Spinal cord (tissue), 10 donors: ENCODE measurements at places on chromosomes 16 and 17.

DNA sequence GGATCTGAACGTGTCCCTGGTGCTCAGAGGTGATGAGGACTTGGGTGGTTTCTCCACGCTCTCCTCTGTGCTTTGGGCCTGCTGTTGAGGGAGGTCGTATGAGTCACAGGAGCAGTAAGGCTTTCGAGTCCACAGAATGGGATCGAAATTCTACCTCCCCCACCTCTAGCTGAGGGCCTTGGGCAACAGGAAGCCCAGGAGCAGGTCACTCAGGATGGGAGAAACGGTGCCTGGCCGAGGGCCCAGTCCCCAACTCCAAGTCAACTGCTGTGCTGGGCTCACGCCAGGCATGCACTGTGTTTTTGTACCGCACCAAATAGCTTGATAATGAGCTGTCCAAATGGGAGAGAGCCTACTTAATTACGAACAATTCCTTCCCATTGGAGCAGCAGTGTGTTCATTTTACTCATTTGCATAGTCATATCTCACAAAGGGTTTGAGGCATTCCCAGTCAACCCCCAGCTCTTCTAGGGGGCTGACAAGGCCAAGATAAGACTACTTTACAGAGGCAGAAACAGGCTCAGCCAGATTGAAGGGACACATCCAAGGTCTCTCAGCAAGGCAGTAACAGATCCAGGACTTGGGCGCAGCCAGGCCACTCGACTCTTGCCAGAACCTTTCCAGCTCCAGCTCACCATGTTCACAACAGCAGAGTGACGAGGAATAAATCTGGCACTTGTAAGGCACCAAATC is 53.6 kb downstream of the WNT3 start:
- peak; percentile 88 for DNase-seq

DNA sequence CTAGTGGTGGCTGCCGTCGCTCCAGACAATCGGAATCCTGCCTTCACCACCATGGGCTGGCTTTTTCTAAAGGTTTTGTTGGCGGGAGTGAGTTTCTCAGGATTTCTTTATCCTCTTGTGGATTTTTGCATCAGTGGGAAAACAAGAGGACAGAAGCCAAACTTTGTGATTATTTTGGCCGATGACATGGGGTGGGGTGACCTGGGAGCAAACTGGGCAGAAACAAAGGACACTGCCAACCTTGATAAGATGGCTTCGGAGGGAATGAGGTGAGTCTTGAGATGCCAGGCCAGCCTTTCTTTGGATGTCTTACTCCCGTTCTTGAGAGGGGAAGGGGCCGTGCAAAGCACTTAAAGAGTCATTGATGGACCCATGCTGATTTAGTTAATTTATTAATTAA is 16.1 kb downstream of the ARSG start:
- no peak for DNase-seq

DNA sequence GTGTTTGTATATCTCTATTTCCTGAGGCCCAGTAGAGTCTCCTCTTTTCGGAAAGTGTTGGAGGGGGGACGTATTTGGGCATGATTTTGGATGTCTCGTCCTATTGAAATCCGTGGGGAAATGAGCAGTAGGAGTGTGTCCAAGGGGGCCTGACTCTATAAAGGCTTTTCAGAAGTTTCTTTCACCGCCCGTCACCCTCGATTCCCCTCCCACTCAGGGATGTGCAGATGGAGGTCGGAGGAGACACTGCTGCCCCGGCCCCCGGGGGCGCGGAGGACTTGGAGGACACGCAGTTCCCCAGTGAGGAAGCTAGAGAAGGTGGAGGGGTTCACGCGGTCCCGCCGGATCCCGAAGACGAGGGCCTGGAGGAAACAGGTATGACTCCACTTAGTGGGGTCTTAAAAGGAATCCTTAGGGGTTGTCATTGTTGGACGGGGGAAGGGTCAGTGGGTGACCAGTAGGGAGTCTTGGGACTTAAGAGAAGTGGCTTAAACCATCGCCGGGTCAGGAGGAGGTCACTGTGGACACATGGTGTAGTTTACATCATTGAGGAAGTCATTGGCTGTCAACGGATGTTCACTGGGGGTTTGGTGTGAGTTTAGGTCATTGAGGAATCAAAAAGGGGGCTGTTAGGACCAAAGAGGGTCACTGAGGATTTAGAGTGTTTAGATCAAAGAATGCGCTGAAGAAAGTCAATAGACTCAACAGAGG is 424 bp downstream of the MON1B start:
- DNase-seq = no peak

DNA sequence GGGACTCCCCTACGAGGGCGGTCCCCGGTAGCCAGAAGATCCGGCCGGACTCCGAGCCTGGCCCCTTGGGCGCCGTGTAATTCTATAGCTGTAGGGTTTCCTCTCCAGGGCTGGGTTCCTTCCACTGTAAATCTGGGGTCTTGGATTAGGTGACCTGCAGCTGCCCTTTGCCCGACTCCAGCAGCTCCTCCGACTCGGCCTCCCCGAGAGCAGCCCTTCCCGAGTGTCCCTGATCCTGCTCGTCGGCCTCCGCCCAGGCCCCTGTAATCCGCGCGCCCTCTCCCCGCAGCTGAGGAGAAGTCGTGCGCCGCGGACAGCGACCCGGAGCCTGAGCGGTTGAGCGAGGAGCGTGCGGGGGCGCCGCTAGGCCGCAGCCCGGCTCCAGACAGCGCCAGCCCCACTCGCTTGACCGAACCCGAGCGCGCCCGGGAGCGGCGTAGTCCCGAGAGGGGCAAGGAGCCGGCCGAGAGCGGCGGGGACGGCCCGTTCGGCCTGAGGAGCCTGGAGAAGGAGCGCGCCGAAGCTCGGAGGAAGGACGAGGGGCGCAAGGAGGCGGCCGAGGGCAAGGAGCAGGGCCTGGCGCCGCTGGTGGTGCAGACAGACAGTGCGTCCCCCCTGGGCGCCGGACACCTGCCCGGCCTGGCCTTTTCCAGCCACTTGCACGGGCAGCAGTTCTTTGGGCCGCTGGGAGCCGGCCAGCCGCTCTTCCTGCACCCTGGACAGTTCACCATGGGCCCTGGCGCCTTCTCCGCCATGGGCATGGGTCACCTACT is 5.5 kb downstream of the TBX2 start:
- DNase-seq = no peak

DNA sequence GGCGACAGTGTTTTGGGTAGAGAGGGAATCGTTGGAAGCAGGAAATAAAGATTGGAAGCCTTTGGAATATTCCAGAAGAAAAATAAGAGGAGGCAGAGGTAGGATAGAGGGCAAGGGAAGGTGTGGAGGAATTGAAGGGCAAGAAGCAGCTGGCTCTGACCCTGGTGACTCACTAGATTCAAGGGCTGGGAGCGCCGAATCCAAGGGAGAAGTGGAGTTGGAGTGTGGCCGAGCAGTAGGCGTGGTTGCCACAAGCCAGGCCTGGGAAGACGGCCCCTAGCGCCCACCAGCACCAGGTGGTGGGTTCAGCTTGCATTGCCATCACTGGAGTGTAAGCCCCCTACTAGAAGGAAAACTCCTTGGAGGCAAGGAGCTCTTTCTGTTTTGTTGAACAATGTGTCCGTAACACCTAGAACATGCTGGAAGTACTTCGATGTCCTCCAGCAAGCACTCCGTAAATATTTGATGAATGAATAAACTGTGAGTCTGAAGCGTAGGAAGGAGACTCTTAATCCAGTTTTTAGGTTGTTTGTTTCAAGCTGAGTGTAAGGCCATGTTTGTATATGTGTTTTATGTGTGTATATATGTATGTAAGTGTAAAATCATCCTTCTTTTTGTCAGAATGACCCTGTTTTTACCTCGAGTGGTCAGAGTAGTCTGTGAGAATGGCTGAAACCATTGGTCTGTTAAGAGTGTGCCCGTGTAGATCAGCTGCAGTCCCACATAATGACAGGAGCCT is 139.5 kb downstream of the CMIP start:
- DNase-seq = no peak
